ENCODE measurements at places on chromosomes 16 and 17.

DNA sequence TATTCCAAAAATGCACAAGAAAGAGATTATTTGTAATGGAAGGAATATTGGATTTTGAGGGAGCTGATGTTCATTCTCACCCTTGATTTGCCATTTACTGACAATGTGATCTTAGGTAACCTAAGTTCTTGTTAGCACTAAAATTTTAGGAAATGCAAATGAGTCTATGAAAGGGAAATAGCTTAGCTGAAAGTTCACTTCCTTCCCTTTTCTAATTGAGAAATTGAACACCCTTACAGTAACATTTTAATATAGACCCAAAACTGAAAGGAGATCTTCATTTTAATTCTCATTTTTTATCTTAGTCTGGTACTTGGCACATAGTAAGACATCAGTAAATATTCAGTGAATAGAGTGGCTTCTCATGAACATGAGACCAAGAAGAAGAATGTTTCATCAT lies 10.9 kb upstream of the WSB1 start:
- H3K4me3 ChIP-seq = no peak overlapping the region
- peaks cover 8% of the 10 kb centered on the region for H3K4me1 ChIP-seq
- no peak overlapping the region for H3K27ac ChIP-seq
- DNase-seq = no peak
- no peaks in the 10 kb centered on the region for H3K36me3 ChIP-seq
- H3K27me3 ChIP-seq = no peaks in the 10 kb centered on the region

DNA sequence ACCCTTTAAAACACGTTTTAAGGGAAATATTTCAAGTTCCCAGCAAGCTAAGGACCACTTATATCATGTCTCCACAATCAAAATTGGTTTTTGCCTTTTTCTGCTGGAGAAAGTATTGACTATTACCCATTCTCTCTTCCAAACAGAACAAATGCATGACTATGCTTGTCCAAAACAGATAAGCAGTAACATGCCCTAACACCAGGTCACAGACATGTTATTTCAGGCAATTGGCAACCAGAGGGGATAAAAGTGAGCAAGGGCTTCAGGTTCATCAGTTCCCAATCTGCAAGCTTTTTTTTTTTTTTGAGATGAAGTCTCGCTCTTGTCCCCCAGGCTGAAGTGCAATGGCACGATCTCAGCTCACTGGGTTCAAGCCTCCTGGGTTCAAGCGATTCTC lies 15.0 kb downstream of the SKA2 start:
- no peaks in the 10 kb centered on the region for H3K27me3 ChIP-seq
- no peaks in the 10 kb centered on the region for H3K4me1 ChIP-seq
- no peaks in the 10 kb centered on the region for H3K36me3 ChIP-seq

GRCh38 chr17:38463451-38463858 lies 35.2 kb downstream of the ARHGAP23 start:
- H3K4me1 ChIP-seq = peaks cover 40% of the 10 kb centered on the region
- DNase-seq = peak; percentile 17
- H3K4me3 ChIP-seq = no peak overlapping the region
- no peaks in the 10 kb centered on the region for H3K27me3 ChIP-seq

GRCh38 chr17:78040440-78041385 lies 82.2 kb downstream of the TNRC6C start:
- H3K4me3 ChIP-seq = peak overlapping the region; percentile 85
- H3K27ac ChIP-seq = peak overlapping the region; percentile 92
- DNase-seq = peak; percentile 85
- no peaks in the 10 kb centered on the region for H3K27me3 ChIP-seq
- peaks cover 16% of the 10 kb centered on the region for H3K4me1 ChIP-seq

DNA sequence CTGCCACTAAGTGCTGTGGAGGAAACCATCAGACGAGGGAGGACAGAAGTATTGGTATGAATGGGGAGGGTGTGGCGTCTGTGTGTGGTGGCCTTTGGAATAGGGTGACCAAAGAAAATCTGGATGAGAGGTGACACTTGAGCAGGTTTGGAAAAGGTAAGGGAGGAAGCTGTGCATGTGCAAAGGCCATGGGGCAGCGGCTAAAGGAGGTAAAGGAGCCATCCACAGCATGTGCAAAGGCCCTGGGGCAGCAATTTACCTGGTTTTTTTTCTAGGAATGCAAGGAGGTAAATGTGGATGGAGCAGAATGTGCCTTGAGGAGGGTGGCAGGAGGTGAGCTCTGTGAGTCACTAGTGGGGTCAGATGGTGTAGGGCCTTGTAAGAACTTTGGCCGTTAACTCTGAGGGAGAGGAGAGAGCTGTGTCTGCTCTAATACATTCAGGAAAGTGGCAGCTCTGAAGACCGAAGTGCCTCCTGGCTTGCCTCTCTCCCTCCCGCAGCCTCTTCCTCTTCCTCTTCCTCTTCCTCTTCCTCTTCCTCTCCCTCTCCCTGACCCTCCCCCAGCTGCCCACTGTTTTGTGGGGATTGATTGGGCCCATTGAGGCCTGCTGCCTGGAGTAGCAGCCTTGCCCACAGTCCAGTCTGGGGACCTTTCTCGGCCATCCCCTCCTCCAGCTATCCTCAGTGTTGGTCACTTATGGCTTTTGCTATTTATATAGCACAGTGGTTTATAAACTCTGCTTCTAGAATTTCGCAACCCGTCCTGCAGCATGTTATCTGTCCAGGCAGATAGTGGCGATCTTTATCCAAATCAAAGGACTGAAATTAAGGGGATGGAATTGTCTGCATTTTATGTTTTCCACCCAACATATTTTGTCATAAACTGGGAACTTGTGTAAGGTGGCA lies 38.7 kb downstream of the CMIP start:
- peaks cover 31% of the 10 kb centered on the region for H3K4me1 ChIP-seq
- DNase-seq = peak; percentile 22
- H3K36me3 ChIP-seq = no peaks in the 10 kb centered on the region
- no peaks in the 10 kb centered on the region for H3K27me3 ChIP-seq
- no peak overlapping the region for H3K4me3 ChIP-seq
- H3K27ac ChIP-seq = no peak overlapping the region

- H3K27me3 ChIP-seq = no peaks in the 10 kb centered on the region
- no peak overlapping the region for H3K4me3 ChIP-seq
- no peak overlapping the region for H3K27ac ChIP-seq
- H3K36me3 ChIP-seq = no peaks in the 10 kb centered on the region
- H3K4me1 ChIP-seq = no peaks in the 10 kb centered on the region
These were observed 10.0 kb upstream of the ACSM1 start for GRCh38 chr16:20707461-20707860.

Measured in GM23248 (cell line).